Left lung (tissue), 14 donors: ENCODE measurements at places on chromosomes 2 and 18. TPM values are rescaled to one million over a fixed set of nuclear protein-coding genes. Genes with fewer than 3 reads are reported as not detected.

DNA sequence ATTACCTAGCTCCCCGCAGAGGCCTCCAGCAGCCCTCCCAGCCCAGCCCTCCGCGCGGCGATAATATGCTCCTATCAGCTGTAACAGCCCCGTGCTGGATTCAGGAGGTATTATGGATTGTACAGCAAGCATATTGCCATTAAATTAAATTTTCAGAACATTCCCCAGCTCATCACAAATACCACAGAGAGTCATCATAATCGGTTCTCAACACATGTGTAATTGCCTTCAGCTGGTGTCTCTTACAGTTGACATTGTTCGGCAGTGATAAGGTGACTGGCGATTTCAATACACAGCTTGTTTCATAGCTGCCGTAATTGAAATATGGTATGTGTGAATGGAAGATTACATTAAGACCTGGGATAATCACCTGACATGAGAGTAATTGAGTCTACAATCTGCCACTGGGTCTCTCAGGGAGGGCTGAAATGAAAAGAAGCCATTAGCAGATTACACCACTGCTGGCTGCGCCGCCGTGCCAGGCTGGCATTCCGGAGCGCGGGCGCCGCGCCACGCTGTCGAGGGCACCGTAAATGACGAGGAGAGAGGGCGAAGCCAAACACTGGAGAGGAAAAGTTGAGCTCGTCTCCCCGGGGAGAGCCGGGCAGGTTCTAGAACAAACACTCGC is 549.4 kb upstream of the SALL3 start:
- no peaks in the 10 kb centered on the region for H3K27me3 ChIP-seq
- H3K36me3 ChIP-seq = no peaks in the 10 kb centered on the region
- H3K4me3 ChIP-seq = no peak overlapping the region
- no peak overlapping the region for H3K27ac ChIP-seq

- H3K4me3 ChIP-seq = no peak overlapping the region
- H3K27ac ChIP-seq = no peak overlapping the region
- H3K36me3 ChIP-seq = no peaks in the 10 kb centered on the region
Measured at GRCh38 chr2:237833546-237833945, 25.9 kb upstream of the RAMP1 start.

- no peaks in the 10 kb centered on the region for H3K36me3 ChIP-seq
- H3K27me3 ChIP-seq = no peaks in the 10 kb centered on the region
- no peak overlapping the region for H3K27ac ChIP-seq
- H3K4me3 ChIP-seq = no peak overlapping the region
Measured at GRCh38 chr18:6879508-6880195, 150.1 kb downstream of the ARHGAP28 start.

DNA sequence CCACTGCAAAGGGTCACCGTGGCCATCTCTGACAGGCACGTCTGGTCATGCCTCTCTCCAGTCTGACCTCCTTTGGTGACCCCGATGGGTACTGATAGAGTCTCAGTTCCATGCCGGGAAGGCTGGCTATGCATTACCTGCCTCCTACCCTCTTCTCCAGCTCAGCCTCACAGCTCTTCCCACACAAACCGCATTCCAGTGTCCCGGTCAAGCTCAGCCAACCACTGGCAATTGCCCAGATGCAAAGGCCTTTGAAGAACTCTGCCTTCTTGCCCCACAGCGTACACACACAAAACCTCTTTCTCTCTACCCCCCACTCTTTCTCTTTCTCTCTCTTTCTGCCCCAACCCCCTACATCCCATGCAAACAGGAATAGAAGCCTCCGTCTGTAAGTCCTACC is 37.6 kb downstream of the TMEM163 start:
- peaks cover 10% of the 10 kb centered on the region for H3K4me1 ChIP-seq
- no peak for DNase-seq
- H3K27me3 ChIP-seq = no peaks in the 10 kb centered on the region
- no peaks in the 10 kb centered on the region for H3K36me3 ChIP-seq
- H3K27ac ChIP-seq = no peak overlapping the region
- no peak overlapping the region for H3K4me3 ChIP-seq

- H3K4me3 ChIP-seq = no peak overlapping the region
- DNase-seq = no peak
- peaks cover 16% of the 10 kb centered on the region for H3K4me1 ChIP-seq
- no peaks in the 10 kb centered on the region for H3K36me3 ChIP-seq
- peak overlapping the region; percentile 14 for H3K27ac ChIP-seq
Measured at GRCh38 chr2:30336978-30337841, 105.9 kb downstream of the LBH start.

- no peaks in the 10 kb centered on the region for H3K4me1 ChIP-seq
- H3K36me3 ChIP-seq = no peaks in the 10 kb centered on the region
- no peak overlapping the region for H3K4me3 ChIP-seq
- DNase-seq = no peak
- H3K27me3 ChIP-seq = no peaks in the 10 kb centered on the region
Measured at GRCh38 chr2:168744844-168745243, 57.6 kb upstream of the NOSTRIN start.

DNA sequence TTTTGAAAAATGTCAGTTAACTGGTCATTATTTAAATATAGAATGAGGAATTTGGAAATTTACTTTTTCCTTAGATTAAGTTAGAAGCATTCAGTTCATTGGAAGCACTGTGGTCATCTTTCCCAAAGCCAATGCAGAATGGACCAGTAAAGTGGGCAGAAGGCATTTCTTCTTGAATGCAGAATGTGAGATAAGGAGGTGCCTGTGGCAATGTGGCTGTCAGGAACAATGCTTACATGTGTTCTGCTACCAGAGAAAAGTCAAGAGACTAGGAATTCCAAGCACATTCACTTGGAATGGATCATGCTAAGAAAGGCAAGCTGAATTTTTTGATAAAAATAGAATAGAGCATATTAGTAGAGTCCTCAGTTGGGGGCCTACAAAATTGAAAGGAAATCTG is 295.0 kb upstream of the KCNH7 start:
- no peak overlapping the region for H3K4me3 ChIP-seq
- no peaks in the 10 kb centered on the region for H3K36me3 ChIP-seq
- DNase-seq = no peak
- H3K4me1 ChIP-seq = no peaks in the 10 kb centered on the region
- H3K27ac ChIP-seq = no peak overlapping the region
- no peaks in the 10 kb centered on the region for H3K27me3 ChIP-seq

DNA sequence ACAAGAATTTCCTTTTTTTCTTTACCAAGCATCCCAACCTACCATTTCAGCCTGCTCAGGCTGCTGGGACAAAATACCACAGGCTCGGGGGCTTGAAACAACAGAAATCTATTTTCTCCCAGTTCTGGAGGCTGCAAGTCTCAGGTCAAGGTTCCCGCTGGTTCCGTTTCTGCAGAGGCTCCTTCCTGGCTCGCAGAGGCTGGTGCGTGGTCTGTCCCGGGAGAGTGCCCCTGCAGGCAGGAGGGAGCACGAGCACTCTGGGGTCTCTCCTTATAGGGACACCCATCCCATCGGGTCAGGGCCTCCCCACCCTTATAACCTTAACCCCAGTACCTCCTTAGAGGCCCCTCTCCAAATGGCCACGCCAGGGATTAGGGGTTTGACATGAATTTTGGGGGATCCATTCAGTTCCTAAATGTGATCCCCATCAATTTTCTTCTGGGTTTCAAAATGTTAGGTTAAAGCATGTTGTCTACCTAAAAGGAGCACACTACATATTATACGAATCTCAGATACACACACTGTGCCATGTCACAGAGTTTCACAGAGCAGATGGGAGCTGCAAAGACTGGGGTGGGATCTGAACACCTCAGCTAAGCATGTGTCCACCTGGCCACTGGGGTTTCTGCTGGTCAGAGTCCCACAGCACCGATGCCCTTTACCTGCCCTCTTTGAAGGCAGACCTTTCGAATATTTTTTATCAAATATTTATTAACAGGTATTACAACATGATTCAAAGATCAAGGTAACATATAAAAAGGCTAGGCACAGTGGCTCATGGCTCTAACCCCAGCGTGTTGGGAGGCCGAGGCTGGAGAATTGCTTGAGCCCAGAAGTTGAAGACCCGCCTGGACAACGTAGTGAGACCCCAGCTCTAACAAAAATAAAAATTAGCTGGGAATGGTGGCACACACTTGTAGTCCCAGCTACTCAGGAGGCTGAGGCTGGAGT is 17.6 kb upstream of the ADI1 start:
- H3K27me3 ChIP-seq = no peaks in the 10 kb centered on the region
- peak overlapping the region; percentile 85 for H3K27ac ChIP-seq
- peaks cover 24% of the 10 kb centered on the region for H3K36me3 ChIP-seq
- H3K4me1 ChIP-seq = peaks cover 9% of the 10 kb centered on the region
- H3K4me3 ChIP-seq = peak overlapping the region; percentile 24

- no peaks in the 10 kb centered on the region for H3K36me3 ChIP-seq
- H3K4me3 ChIP-seq = no peak overlapping the region
- H3K27me3 ChIP-seq = no peaks in the 10 kb centered on the region
- no peak overlapping the region for H3K27ac ChIP-seq
Measured at GRCh38 chr18:3069671-3070433, 56.9 kb upstream of the LPIN2 start.

DNA sequence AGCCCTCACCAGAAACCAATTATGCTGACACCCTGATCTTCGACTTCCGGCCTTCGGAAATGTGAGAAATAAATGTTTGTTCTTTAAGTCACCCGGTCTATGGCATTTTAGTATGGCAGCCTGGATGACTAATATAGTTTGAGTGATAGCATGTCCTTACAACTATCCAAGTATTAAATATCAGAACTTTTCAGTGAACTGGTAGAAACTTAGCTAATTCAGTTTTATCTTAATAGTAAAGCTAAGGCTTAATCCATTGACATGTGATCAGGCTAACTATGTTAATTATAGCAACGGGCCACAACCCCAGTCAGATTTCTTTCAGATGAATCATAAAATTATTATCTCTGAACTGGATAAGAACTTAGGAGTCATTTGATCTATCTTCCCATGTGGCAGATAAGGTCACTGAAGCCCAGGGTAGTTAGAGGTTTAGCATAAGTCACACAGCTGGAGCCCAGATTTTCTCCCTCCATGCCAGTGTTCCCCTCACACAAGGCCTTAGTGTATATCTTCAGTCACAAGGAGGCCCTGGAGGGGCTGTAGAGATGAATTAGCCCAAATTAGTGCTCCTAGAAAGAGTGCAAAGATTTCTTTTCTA is 40.7 kb upstream of the UPP2 start:
- DNase-seq = no peak
- H3K4me1 ChIP-seq = no peaks in the 10 kb centered on the region
- H3K27ac ChIP-seq = no peak overlapping the region
- H3K4me3 ChIP-seq = no peak overlapping the region
- H3K36me3 ChIP-seq = no peaks in the 10 kb centered on the region

- DNase-seq = no peak
- H3K27ac ChIP-seq = no peak overlapping the region
- H3K4me3 ChIP-seq = no peak overlapping the region
- H3K36me3 ChIP-seq = no peaks in the 10 kb centered on the region
- H3K27me3 ChIP-seq = no peaks in the 10 kb centered on the region
Measured at GRCh38 chr2:98874186-98874689, 61.8 kb downstream of the CRACDL start.

DNA sequence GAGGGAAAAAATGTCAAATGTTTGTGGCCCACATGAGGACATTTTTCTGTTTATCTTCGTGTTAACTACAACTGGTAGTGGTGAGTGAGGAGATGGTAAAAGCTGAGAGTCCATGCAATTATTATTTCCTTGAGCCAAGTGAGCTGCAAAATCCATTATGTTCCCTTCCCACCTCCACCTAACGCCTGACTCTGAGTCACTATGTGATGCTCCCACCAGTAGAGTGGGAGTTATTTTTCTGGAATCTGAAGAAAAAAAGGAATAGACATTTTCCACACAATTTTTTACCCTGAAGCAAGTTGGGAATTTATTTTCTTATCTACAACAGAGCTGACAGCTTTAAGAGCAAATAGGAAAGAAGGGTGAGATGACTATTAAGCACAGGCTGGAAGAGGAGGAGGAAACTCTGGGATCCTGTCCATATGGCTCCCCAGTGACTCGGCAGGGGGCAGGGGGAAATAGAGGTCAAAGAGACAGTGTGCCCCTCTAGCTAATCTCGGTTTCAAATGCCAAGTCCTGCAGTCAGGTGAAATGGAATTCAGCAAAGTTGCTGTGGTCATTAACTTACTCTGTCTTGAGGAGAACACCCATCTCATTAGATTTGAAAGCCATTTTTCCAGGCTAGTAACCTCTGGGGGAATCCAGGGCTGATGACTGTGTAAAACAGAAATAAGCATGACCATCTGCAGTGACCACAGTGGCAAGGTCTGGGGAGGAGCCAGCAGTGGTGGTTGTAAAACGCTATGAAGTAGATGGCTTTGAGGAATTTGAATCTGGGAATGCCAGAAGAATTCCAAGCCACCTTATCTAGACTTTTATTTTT is 463.9 kb downstream of the STK39 start:
- H3K36me3 ChIP-seq = no peaks in the 10 kb centered on the region
- H3K27ac ChIP-seq = no peak overlapping the region
- no peaks in the 10 kb centered on the region for H3K27me3 ChIP-seq
- no peak for DNase-seq
- H3K4me1 ChIP-seq = no peaks in the 10 kb centered on the region

DNA sequence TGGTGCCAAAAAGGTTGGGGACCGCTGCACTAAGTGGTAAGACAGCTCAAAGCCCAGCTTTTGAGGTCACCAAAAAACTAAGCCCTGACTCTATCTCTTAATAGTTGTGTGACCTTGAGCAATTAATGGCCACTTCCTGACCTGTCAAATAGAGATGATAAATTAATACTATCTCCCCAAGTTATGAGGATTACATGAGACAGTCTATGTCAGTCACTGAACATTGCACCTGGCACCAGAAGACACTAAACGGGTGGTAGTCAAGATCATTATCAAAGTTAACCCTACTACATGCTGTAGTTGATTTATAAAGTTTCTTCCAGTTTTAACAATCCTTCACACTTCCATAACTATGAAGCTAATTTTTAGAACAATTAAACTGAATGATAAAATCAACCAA is 36.5 kb downstream of the STPG4 start:
- no peaks in the 10 kb centered on the region for H3K36me3 ChIP-seq
- no peaks in the 10 kb centered on the region for H3K4me1 ChIP-seq
- DNase-seq = no peak

GRCh38 chr18:63057707-63058106 is 261.9 kb downstream of the BCL2 start:
- H3K27me3 ChIP-seq = no peaks in the 10 kb centered on the region
- no peaks in the 10 kb centered on the region for H3K36me3 ChIP-seq
- H3K27ac ChIP-seq = no peak overlapping the region
- H3K4me1 ChIP-seq = no peaks in the 10 kb centered on the region
- DNase-seq = no peak
- no peak overlapping the region for H3K4me3 ChIP-seq

IL1RL1 gene
- 0.31 TPM for polyA plus RNA-seq

ENOSF1 gene
- polyA plus RNA-seq = 123 TPM

UGT1A3 gene
- polyA plus RNA-seq = not detected
